ENCODE measurements at places on chromosomes 11 and 22. TPM values are rescaled to one million over a fixed set of nuclear protein-coding genes. Genes with fewer than 3 reads are reported as not detected.
A peak's percentile ranks its signal among the peaks of the same experiment; 100 is the strongest.

DNA sequence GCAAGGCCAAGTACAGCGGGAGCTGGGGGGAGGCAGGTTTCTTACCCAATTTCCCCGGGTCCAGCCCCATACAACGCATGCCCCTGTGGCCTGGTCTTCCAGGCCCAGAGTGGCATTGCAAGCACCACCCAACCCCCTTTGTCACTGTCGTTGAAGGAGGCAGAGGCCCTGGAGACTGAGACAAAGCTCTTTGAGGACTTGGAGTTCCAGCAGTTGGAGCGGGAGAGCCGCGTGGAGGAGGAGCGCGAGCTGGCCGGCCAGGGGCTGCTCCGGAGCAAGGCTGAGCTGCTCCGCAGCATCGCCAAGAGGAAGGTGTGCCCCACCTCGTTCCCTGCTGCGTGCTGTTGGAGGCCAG is 27.8 kb downstream of the PHLDB1 start:
- DNase-seq: no peak

- DNase-seq: no peak
Measured at GRCh38 chr11:82994604-82995230, 77.0 kb downstream of the RAB30 start.

Gene PANX2
- total RNA-seq: 6.2 TPM

Gene KBTBD3
- 5.0 TPM for total RNA-seq

GRCh38 chr11:134614141-134614540 is 202.1 kb upstream of the B3GAT1 start:
- no peak for DNase-seq

GRCh38 chr11:68012843-68013610 is 2.9 kb downstream of the ALDH3B1 start:
- DNase-seq: no peak

- no peak for DNase-seq
Measured at GRCh38 chr11:19770277-19770676, 57.6 kb downstream of the NAV2 start.

- no peak for DNase-seq
Measured at GRCh38 chr11:6927030-6927617, 898 bp downstream of the ZNF215 start.

GRCh38 chr11:105609341-105609781 is 512 bp upstream of the GRIA4 start:
- DNase-seq: no peak

DNA sequence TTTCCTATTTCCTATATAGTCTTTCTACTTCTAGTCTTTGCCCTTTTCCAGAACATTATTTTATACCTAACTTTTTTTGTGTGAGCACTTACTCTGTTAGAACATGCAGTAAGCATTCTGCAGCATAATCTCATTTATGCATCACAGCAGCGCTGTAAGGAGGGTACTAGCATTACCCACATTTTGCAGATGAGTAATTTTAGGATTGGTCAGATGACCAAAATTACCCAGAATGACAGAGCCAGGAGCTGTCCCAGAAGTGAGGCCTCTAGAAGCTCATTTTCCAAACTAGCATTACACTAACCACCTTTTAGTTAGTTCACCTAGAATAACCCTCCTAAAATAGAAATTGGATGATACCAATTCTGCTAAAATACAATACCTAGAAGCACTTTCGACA is 47.1 kb upstream of the ARHGAP32 start:
- DNase-seq: no peak

DNA sequence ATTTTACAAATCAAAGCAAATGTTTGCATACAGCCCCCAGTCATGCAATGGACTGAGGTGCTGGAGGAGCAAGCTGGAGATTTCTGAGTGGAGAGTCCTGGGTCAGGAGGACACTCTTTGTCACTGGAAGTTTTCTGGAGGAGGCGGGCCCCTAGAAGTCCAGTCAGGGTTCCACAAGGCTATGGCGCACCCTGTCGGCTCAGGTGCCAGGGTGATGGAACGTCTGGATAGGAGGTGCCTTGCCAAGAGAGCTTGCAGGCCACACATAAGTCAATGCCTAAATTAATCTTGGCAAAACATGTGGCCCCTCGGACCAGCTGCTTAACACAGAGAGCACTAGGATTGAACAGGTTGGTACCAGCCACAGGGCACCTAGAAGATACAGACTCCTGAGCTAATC is 174.7 kb upstream of the CADM1 start:
- no peak for DNase-seq

Gene CD3G
- total RNA-seq: not detected

GRCh38 chr11:88813233-88813915 is 252.4 kb downstream of the GRM5 start:
- DNase-seq: no peak

Gene MS4A1
- total RNA-seq: not detected

DNA sequence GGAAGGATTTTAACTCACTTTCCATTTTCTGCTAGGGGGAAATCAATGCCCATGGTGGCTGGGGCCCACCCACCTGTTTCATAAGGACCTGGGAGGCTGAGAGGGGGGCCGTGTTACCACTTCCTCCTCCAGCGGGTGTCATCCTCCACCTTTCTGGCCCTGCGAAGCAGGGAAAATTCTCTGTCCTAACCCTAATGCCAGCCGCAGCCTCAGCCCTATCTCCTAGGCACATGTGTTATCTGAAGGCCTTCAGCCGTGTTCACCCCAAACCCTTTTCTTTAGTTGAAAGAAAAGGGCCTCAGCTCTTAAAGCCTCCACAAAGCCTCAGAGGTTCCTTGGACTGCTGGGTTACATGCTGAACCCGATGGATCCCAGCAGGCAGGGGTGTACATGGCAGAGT is 55.4 kb upstream of the NECTIN1 start:
- no peak for DNase-seq

DNA sequence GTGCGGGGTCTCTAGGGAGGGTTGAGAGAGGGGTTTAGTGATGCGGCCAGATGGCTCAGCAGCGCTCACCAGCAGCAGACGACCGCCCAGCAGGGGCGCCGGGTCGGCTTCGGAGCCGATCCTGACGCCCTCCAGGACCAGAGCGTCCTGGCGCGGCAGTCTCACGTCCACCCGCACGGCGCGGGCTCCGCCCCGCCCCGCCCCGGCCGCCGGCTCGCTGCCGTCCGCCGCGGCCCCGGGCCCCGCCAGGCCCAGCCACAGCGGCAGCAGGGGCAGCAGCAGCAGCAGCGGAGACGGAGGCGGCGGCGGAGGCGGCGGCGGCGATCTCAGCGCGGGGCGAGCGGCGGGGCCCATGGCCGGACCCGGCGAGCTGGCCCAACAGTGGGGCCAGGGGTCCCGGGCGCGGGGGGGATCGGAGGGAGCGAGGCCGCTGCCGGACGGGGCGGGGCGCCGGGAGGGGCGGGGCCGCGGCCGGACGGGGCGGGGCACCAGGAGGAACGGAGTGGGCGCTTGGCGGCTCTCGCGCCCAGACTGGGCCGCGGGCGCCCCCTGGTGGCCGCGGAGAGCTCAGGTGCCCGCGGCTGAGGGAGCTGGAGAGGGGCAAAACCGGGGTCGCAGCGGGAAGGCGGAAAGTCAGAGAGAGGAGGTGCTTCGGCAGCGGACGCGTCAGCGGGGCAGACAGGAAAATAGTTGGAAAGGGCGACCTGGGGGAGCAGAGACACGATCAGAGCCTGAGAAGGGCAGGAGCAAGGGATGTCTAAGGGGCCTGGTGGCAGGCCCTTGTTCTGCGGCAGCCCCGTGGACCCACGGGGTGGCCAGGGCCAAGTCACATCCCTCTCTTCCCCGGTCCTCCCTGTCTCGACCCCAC is at the start of gene RNF215:
Gene RNF215, minus strand, starts transcription at position 452 of the 868 bp plus-strand sequence. Its CDS starts 98 bp downstream, at position 354.
- DNase-seq: peak; percentile 89

- peak; percentile 45 for DNase-seq
Measured at GRCh38 chr11:61507962-61508861, at the start of gene LRRC10B. LRRC10B (plus strand) TSS chr11:61508749; CDS start chr11:61508999, 250 bp downstream.

DNA sequence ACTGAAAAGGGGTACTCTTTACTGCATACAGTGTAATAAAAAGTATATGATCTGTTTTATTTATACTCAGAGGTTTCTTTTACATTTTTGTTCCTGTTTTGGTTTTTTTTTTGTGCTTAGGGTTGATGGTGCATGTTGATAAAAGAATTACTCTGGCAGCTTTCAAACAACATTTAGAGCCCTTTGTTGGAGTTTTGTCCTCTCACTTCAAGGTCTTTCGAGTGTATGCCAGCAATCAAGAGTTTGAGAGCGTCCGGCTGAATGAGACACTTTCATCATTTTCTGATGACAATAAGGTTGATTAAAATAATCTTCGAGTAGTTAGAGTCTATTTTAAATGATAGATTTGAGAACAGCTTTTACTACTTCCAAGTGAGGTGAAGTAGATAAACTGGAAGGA is 60.6 kb downstream of the DKK3 start:
- no peak for DNase-seq

GRCh38 chr22:21823740-21824444 is 43.6 kb downstream of the MAPK1 start:
- DNase-seq: no peak

GRCh38 chr11:66851698-66852465 is 5.0 kb upstream of the LRFN4 start:
- no peak for DNase-seq

GRCh38 chr22:37022483-37023337 is 3.2 kb downstream of the MPST start:
- DNase-seq: no peak

GRCh38 chr22:30602049-30602448 is 4.9 kb upstream of the TCN2 start:
- no peak for DNase-seq

GRCh38 chr11:87022254-87022653 is 15.5 kb upstream of the TMEM135 start:
- DNase-seq: no peak
